ENCODE measurements at places on chromosomes 13 and 19. TPM values are rescaled to one million over a fixed set of nuclear protein-coding genes. Genes with fewer than 3 reads are reported as not detected.

DNA sequence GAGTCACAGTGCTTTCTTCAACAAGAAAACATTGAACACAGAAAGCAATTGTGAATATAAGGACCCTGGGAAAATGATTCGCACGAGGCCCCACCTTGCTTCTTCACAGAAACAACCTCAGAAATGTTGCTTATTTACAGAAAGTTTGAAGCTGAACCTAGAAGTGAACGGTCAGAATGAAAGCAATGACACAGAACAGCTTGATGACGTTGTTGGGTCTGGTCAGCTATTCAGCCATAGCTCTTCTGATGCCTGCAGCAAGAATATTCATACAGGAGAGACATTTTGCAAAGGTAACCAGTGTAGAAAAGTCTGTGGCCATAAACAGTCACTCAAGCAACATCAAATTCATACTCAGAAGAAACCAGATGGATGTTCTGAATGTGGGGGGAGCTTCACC is 15.7 kb downstream of the ZNF175 start:
- peak overlapping the region; percentile 33 for H3K27ac ChIP-seq
- no peak for DNase-seq
- peaks cover 8% of the 10 kb centered on the region for H3K36me3 ChIP-seq
- no peaks in the 10 kb centered on the region for H3K4me1 ChIP-seq
- no peaks in the 10 kb centered on the region for H3K27me3 ChIP-seq
- H3K4me3 ChIP-seq = no peak overlapping the region

GRCh38 chr13:29039212-29039611 is 219.1 kb downstream of the MTUS2 start:
- no peak overlapping the region for H3K27ac ChIP-seq
- DNase-seq = no peak
- H3K4me3 ChIP-seq = no peak overlapping the region
- H3K36me3 ChIP-seq = no peaks in the 10 kb centered on the region
- no peaks in the 10 kb centered on the region for H3K4me1 ChIP-seq

DNA sequence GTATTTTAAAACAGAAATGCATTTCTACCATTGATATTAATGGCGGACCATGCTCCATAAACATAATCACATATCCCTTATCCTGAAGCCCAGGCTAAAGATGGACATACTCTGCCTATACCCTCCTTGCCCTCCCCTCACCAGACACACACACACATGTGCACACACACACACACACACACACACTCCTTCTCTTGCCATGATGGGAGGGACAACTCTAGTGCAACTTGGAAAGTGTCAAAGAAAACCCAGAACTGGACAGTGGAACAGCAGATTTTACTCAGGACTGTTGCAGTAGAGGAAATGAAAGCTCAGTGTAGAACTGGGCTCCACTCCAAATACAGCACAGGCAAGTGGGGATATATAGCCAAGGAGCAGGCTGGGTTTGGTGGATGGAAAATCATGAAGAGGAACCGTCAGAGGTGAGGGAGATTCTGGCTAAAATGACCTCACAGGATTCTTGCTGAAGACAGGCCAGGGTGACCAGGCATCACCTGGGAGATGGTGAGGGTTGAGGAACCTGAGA is 40.8 kb downstream of the TNFRSF19 start:
- peaks cover 41% of the 10 kb centered on the region for H3K4me1 ChIP-seq
- H3K36me3 ChIP-seq = no peaks in the 10 kb centered on the region
- H3K27ac ChIP-seq = peak overlapping the region; percentile 31
- DNase-seq = no peak
- no peak overlapping the region for H3K4me3 ChIP-seq

DNA sequence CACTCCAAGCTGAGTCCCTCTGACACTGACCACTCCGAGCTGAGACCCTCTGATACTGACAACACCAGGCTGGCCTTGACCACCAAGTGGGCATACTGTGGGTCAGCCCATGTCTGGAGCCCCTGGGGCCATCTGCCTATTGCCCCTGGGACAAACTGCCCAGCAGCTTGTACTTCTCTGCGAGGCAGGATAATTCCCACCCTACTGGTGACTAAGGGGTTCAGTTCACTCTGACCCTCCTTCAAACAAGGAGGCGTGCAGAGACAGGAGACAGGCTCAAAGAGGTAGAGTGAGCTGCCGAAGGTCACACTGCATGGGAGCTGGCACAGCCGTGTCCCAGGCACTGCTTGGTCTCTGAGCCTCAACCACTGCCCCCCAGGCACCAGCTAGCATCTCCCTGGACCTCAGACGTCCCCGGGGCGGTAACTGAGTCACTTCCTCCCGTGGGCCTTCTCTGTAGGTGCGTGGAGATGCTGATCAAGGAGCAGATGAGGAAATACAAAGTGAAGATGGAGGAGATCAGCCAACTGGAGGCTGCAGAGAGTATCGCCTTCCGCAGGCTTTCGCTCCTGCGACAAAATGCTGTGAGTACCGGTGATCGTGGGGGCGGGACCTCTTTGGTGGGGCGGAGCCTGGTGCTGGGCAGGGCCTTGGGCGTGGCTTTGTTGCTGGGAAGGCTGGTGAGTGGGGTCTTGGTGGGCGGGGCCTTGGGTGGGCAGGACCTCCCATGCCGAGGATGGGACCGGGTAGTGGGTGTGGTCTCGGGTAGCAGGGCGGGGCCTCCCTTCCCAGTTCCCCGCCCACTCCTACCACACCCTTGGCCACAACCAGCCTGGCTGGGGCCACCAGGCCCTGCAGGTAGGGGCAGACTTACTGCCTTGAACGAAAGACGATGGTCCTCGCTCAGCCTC is 5.8 kb upstream of the USE1 start:
- H3K36me3 ChIP-seq = peaks cover 28% of the 10 kb centered on the region
- DNase-seq = peak; percentile 13
- H3K4me1 ChIP-seq = no peaks in the 10 kb centered on the region
- H3K4me3 ChIP-seq = no peak overlapping the region
- no peak overlapping the region for H3K27ac ChIP-seq

DNA sequence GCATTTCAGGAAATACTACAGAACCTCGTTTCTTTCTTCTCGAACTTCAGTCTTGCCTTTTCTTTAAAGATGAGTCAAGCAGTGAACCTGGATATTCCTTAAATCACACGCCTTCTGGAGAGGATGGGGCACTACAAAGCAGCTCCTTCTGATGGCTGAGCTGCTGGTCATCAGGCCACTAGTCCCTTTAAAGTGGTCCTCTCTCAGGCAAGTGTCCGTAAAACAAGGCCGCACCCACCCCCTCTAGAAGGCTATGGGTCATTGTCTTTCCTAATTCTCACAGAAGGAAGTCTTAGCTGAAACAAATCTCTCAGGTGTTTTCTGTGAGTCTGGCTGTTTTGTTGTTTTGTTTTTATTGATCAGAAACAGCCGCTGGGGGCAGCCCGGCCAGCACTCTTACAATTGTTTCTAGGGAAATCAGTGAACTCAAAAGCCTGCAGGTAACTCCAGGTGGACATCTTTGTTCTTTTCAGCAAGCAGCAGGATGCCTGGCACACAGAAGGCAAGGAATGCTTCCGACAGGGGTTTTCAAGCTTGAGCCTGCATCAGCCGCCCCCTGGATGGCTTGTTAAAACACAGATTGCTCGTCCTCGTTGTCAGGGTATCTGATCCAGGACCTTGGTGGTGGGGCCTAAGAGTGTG is 45.4 kb downstream of the MBNL2 start:
- no peak overlapping the region for H3K4me3 ChIP-seq
- H3K27ac ChIP-seq = no peak overlapping the region
- no peaks in the 10 kb centered on the region for H3K27me3 ChIP-seq

GRCh38 chr13:82740442-82740841 is 1141.8 kb downstream of the SLITRK1 start:
- DNase-seq = no peak
- H3K27ac ChIP-seq = no peak overlapping the region
- no peaks in the 10 kb centered on the region for H3K4me1 ChIP-seq
- no peaks in the 10 kb centered on the region for H3K27me3 ChIP-seq

- no peak for DNase-seq
- no peaks in the 10 kb centered on the region for H3K27me3 ChIP-seq
- no peak overlapping the region for H3K4me3 ChIP-seq
- no peaks in the 10 kb centered on the region for H3K4me1 ChIP-seq
- no peaks in the 10 kb centered on the region for H3K36me3 ChIP-seq
These were observed 78.4 kb upstream of the DIAPH3 start for GRCh38 chr13:60242043-60242595.

DNA sequence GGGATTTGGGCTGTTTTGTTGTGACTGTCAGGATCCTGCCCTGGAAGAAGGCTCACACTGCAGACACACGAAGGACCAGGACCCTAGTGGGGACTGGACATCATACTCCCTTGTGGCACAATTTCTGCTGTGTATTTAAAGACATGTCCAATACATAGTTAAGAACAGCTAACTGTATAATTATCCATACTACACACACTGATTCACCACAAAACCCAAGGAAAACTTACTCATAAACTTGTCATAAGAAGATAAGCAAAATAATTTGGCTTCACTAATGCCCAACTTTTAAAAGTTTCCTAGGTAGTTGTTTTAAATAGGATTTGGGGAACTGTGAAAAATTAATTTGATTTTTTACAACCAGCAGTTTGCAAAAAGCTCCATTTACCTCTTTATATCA is 46.1 kb downstream of the LATS2 start:
- H3K4me1 ChIP-seq = peaks cover 45% of the 10 kb centered on the region
- no peak overlapping the region for H3K27ac ChIP-seq
- peaks cover 5% of the 10 kb centered on the region for H3K36me3 ChIP-seq
- H3K27me3 ChIP-seq = no peaks in the 10 kb centered on the region

DNA sequence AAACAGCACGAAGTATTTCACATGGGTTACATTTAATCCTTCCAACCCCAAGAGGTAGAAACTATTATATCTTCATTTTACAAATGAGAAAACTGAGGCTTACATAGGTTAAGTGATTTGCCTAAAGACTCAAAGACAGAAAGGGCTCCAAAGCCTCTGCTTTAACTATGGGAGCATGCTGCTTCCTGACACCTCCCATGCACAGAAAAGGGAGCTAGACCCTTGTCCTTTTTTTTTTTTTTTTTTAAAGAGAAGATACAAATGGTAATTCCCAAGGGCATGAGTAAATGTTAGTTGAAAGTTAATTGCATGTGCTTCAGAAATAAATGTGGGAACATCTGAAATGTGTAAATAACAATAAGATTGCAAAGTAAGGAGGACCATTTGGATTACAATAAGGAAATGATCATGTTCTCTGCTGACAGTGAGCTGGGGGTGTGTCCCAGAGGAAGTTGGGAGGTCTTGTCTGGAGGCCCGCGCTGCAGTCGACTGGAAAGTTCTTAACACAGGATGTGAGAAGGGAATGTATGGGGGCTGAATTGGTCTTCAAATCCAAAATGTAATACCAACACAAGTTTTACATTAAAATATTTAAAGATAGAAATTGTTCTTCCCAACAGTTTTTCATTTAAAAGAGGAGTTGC is 500.3 kb downstream of the KLF12 start:
- H3K27me3 ChIP-seq = no peaks in the 10 kb centered on the region
- H3K4me3 ChIP-seq = no peak overlapping the region
- no peak for DNase-seq

DNA sequence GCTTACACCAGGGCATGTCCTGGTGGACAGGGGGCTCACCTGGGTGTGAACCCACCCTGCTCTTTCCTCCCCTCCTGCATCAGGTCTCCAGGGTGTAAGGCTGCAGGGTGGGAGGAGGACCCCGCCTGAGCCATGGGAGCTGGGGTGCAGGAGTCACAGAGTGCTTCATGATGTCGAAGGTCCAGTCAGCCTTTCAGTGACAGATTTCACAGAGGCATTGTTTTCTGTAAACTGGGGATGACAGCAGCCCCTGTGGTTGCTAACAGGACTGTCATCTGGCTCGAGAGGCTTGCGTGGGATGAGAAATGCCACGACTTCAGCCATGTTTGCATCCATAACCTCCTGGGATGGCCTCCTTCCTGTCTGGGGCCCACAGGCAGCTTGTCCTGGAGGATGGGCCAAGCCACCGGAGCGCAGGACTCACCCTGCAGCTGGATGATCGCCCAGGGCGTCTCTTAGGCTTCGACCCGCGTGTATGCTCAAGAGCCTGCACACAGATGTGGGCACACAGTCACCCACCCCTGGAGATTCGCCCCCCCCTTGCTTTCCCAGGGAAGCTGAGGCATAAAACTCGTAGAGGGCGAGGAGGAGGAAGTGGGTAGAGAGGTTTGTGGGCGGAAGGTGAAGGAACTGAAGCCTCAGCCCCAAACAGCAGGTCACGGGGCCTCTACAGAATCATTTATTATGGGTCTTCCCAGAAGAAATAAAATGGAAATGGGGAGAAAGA is 4.9 kb downstream of the NANOS3 start:
- no peak for DNase-seq
- no peaks in the 10 kb centered on the region for H3K36me3 ChIP-seq
- H3K27ac ChIP-seq = no peak overlapping the region
- no peaks in the 10 kb centered on the region for H3K27me3 ChIP-seq

- no peak overlapping the region for H3K4me3 ChIP-seq
- no peak overlapping the region for H3K27ac ChIP-seq
- no peaks in the 10 kb centered on the region for H3K36me3 ChIP-seq
- H3K27me3 ChIP-seq = peaks cover 40% of the 10 kb centered on the region
- H3K4me1 ChIP-seq = no peaks in the 10 kb centered on the region
- DNase-seq = no peak
These were observed 27.1 kb downstream of the CYSLTR2 start for GRCh38 chr13:48680756-48681392.

DNA sequence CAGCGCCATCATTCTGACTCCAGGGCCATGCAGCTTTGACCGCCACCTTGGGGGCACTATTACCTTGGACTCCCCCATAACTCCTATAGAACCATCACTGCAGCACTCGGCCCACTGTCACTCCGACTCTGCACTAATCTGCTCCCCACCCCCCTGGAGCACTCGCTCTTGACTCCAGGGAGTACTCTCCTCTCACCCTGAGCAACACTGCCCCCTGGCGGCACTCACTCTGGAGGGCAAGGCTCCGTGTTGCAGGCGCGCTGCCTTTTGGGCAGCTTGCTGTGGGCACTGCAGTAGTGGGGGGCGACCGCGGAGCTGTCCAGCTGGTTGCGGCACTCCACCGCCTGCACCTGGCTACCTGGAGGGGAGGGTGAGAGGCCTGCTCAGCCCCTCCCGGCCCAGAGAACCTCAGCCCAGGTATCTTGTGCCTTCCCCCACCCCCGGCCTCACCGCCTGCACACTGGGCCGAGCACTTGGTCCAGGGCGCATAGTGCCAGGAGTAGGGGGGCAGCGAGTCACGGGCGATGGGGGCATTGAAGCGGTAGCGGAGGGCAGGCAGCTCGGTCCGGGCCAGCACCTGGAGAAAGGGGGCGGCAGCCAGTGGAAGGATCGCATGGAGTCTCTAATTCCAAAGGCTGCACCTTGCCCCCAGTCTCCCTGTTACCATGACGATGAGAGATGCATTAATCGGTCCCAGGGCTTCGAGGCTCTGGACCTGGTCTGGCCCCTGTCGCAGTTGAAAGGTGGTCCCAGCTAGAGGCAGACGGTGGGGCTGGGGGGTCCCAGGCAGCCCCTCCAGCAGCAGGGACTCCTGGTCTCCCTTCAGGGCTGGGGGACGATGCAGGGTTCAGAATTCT is 8.9 kb upstream of the MYO1F start:
- H3K27me3 ChIP-seq = peaks cover 12% of the 10 kb centered on the region
- no peaks in the 10 kb centered on the region for H3K36me3 ChIP-seq
- DNase-seq = peak; percentile 67
- no peak overlapping the region for H3K4me3 ChIP-seq
- H3K4me1 ChIP-seq = no peaks in the 10 kb centered on the region

PSG2 gene
- not detected for total RNA-seq

CYP4F2 gene
- 0.22 TPM for total RNA-seq

RDH8 gene
- not detected for total RNA-seq

HMGB1 gene
- total RNA-seq = 344 TPM

KLF5 gene
- total RNA-seq = 136 TPM

PRRG2 gene
- total RNA-seq = 19.0 TPM

ZNF552 gene
- total RNA-seq = 24.0 TPM

Data from Calu3 (cell line).